Thyroid gland (tissue), 4 donors: ENCODE measurements at places on chromosomes 12 and 14. TPM values are rescaled to one million over a fixed set of nuclear protein-coding genes. Genes with fewer than 3 reads are reported as not detected.
A peak's percentile ranks its signal among the peaks of the same experiment; 100 is the strongest.

DNA sequence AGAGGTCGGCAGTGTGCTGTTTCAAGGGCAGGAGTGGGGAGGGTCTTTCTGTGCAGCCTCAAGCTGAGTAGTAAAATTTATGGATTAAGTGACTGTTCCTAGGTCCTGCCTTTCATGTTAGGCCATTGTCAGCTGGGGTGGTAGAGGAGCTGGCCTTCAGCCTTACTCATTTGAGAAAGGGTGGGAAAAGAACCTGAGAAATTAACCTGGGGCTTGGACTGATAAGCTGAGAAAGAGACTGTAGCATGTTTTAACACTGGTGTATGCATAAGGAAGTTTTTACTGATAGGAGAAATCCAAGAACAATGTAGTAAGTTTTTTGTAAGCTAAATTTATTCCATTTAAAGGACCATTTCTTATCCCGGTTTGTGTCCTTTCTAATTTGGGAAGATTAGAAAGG lies 20.7 kb downstream of the IFT43 start:
- no peak overlapping the region for H3K27ac ChIP-seq
- H3K4me1 ChIP-seq = no peaks in the 10 kb centered on the region
- H3K27me3 ChIP-seq = no peaks in the 10 kb centered on the region
- H3K4me3 ChIP-seq = no peak overlapping the region
- DNase-seq = no peak
- peaks cover 18% of the 10 kb centered on the region for H3K36me3 ChIP-seq

- no peaks in the 10 kb centered on the region for H3K36me3 ChIP-seq
- DNase-seq = peak; percentile 56
- no peaks in the 10 kb centered on the region for H3K27me3 ChIP-seq
Observed at GRCh38 chr12:53097564-53098353, at the start of gene IGFBP6. TSS of gene IGFBP6 (plus strand) at chr12:53097667. CDS start at chr12:53097718, 51 bp downstream.

STYK1 gene
- total RNA-seq = not detected

NGB gene
- not detected for total RNA-seq
